ENCODE measurements at places on chromosomes 5 and 9.

DNA sequence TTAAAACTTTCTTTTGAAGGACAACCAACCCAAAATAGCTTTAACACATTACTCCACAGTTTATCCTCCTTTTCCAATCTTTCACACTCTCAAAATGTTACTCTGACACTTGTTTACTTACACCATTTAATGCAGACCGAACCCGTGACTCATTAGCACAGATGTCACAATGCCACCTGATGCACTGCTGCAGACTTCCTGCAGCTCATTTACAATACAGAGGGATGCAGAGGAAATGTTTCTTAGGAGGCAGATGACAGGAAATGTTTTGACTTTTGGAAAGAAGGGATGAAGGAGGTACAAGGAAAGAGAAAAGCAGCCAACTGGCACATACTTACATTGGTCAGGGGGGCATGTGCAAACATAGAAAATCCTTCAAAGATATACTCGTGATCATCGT lies 39.0 kb downstream of the DROSHA start:
- no peak for DNase-seq

GRCh38 chr5:52896534-52897237 lies 92.5 kb upstream of the ITGA2 start:
- no peak for DNase-seq

- DNase-seq: no peak
Observed at GRCh38 chr5:98299435-98299834, 474.0 kb upstream of the RGMB start.

GRCh38 chr5:55547781-55548180 lies 13.0 kb upstream of the PLPP1 start:
- no peak for DNase-seq

DNA sequence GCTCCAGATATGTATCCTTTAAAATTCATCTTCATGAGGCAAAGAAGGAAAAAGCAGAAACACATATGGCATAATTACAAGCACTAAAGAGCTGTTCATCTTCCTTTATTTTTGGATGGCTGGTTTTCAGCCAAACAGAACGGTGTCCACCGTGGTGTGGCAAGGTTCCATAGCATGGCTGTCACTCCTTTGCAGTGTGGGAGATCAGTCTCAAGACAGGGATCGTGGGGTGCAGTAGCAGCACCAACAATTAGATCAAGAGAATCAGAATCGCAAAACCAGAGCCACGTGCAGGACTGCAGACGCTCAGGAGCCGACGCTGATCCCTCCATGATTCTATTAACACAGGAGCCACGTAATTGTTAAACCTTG lies 79.5 kb downstream of the SEMA4D start:
- no peak for DNase-seq

DNA sequence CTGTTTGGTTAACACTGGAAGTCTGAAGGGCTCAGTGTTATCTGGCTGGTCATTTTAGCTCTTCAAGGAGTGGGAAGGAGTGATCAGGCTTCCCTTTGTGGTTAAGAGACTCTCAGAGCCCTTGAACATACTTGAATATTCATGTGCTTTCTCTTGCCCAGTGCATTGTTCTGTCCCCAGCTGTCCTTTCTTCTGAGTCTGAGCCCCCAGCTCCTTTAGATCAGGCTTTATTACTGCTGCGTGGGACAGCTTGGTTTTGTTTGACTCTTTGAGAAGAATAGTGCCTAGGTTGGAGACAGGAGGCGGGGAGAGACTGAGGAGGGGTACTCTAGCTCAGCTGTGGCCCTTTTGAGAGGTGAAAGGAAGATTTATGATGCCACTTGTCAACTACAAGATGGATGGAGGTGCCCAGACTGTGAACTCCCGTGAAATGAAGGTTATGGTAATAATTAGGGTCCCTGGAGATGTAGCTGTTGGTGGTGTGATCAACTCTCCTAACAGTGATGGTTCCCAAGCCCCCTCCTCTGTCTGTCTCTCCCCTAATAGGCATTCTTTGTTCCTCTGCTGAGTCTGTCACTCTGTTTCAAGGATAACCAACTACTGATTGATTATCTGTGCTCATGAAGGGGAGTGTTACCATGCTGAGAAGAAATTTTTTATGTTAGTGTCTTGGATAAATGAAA lies 83.1 kb upstream of the GLRA1 start:
- DNase-seq: no peak

GRCh38 chr9:14423815-14424261 lies 109.9 kb upstream of the NFIB start:
- no peak for DNase-seq

- DNase-seq: peak; percentile 27
Observed at GRCh38 chr5:8908055-8908683, 637.7 kb downstream of the SEMA5A start.

DNA sequence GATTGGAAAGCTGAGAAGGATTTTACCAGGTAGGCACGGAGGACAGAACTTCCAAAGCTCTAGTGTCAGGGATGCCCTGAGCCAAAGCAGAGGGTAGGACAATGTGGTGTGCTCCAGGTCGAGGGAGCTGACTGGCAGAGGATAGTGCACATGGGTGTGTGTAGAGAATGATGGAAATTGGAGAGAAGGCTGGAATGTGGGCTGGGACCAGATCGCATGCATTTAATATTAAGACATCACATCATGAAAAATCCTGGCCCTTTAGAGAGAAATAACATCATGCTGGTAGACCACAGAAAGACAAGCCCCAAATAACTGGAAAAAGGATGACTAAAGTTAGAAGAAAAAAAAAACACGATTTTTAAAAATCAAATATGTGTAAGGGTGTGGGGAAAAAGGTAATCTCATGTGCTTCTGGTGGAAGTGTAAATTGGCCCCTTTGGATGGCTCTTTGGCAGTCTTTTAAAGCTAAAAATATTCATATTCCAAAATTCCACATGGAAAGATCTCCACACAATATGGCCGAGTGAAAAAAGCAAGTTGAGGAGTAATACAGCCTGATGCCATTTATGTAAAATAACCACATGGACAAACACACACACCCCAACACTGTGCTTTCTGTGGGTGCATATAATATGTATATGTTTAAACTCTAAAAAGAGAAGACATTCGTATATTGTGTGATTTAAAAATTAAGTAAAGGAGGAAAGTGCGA lies 67.0 kb upstream of the TGFBR1 start:
- no peak for DNase-seq

DNA sequence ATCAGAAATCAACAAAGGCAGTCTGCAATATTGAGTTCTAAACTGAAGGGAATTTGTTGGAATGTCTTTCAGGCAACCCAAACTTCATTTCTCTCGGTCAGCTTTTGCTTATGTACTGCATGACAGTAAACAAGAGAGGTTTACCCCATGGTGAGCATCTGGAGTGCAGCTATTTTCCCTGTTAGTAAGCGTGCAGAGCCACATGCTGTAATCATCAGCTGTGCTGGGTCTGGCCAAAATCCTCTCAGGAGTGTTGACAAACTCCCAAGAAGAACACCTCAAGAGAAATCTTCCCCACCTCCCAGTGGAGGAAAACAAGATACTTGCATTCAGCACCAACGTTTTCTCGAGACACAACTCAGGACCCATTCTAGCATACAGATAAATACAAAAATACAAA lies 83.6 kb upstream of the ADAMTSL1 start:
- no peak for DNase-seq

- DNase-seq: peak; percentile 75
Observed at GRCh38 chr9:71285191-71285656, 163.8 kb upstream of the TRPM3 start.

DNA sequence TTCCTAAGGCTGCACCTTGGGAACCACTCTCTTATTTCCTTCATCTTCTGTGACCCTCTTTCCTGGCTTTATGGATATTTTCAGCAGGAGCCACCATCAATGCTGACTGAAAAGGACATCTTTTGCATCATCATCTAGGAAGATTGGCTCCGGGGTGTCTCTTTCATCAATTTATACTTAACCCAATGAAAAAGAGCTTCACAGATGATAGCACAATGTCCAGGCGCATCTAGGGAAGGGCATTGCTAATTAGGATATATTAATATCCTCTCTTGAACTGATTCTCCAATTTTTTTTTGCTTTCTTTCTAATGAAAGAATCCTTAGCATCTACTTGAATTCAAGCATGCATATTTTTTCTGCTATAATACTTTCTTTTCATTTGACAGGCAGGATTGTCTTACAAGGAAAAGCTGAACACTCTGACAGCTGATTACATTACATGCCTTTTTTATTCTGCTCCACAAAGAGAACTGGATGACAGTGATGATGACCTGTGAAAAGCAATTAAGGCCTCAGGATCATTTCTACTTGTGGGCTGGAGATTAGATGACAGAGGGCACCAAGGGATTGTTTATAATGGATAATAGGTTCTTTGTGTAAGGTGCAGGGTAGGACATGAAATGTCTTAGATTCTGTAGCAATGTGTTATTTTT lies 60.2 kb downstream of the PCSK1 start:
- DNase-seq: no peak

- no peak for DNase-seq
Observed at GRCh38 chr5:175803254-175803653, 68.1 kb upstream of the CPLX2 start.

DNA sequence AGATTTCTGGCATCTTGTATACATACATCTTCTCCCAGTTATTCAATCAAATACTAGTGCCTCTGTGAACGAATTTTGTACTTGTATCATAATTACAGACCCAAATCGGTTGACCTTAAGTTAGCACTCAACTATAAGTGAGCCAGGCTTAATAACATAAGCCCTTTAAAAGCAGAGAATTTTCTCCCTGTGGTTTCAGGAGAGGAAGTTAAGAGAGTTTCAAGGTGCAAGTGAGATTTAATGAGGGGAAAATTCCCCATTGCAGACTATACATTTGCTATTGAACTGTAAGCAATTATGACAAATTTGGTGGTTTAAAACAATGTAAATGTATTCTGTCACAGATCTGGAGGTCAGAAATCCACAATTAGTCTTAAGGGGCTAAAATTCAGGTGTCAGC lies 261.9 kb upstream of the NREP start:
- DNase-seq: no peak

DNA sequence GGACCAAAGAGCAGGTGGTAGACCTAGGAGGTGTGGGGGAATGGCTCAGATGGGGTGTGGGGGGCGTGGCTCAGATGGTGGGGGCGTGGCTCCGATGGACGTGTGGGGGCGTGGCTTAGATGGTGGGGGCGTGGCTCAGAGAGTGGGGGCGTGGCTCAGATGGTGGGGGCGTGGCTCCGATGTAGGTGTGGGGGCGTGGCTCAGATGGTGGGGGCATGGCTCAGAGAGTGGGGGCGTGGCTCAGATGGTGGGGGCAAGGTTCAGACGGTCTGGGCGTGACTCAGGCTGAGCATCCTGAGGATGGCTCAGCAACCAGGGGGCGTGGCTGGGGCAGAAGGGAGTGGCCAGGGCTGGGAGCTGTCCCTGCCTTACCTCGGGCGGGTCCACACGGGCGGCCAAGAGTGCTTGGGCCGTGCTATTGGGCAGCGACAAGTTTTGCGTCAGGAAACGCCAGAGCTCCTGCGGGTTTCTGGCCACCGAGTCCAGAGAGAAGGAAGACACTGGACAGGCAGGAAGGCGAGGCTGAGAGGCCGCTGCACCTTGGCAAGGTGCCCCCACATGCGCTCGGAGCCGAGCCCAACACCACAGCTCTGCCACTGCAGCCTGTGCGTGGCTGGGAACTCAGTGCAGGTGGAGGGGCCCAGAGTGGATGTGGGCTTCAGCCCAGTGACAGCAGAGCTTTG lies 5.9 kb downstream of the ABCA2 start:
- DNase-seq: no peak

- no peak for DNase-seq
Observed at GRCh38 chr5:103511554-103511885, 51.1 kb downstream of the NUDT12 start.

- DNase-seq: no peak
Observed at GRCh38 chr5:72507907-72508238, 663 bp upstream of the ZNF366 start.

DNA sequence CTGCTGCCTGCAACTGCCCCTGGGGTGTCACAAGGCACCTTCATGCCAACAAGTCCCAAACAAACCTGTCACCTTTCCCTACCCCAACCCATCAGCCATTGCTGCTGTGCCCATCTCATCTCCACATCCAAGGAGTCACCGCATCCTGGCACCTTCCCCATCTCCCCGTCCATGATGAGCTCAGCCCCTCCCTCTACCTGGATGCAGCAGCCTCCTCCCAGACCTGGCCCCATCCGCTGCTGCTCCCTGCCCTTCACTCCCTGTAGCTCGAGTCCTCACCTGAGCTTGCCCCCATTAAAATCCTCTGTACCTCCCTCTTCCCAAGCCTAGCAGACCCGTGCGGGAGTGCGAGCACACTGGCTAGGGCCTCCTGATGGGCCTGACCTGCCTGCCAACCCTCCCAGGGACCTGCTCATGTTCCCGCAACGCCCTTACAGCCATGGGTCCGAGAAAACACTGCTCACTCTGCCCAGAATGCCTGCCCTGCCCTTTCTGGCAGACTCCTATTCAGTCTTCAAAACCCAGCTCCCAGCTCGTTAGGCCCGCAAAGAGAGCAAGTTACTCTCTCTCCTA lies 110.6 kb downstream of the ADAMTS2 start:
- DNase-seq: no peak

- no peak for DNase-seq
Observed at GRCh38 chr5:132055808-132056609, 4.4 kb upstream of the IL3 start.

DNA sequence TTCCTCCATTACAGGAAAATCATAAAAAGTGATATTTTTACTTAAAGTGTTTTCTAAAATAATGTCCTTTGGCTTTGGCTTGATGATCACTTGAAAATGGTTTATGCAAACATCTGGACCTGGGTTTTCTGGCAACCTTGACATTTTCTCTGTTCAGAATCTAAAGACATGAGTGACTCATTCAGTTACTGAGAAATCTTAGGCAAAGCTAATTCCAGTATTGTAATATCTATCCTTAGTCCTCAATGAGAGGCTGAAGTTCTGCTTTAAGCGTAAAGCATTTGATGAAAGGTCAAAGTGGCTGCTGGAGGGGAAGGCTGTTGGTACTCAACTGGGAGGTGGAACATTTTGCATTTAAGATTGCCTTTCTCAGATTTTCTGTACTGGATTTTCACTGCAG lies 2.3 kb downstream of the MAN2A1 start:
- no peak for DNase-seq

- no peak for DNase-seq
Observed at GRCh38 chr5:1699394-1699793, 100.2 kb downstream of the MRPL36 start.

DNA sequence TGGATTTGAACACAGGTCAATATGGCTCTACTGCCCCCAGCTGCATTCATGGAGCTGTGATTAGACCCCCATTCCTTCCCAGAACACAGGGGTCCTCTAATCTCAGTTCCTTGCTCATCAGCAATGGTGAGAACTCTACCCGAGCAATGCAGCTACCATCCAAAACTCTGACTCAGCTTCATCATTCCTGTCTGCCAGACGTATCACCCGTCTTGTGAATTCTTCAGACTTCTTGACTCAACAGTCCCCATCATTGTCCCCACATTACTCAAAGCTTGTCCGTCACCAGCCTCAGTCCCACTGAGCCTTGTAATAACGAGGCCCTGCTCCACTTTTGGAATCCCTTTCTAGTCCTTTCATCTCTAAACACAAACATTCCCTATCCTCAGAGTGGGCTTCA lies 36.3 kb upstream of the STX17 start:
- DNase-seq: no peak

Data from neuronal stem cell (in vitro differentiated cells).